ENCODE measurements at places on chromosomes 13 and 19.

DNA sequence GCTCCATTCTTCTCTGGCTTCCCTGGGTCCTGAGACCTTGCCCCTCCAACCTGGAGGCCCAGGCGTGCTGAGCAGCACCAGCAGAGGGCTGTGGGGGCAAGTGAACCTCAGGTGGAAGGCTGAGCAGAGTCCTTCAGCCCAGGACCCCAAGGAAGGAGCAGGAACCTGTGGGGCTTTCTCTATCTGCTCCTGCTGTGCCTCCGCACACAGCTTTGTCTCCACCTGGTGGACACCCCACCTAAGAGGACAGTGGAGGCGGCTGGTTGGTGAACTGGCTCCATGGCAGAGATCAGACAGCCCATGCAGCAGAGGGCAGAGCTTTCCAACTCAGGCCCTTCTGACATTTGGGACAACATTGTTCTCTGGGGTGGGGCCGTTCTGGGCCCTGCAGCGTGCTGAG is 19.7 kb downstream of the ZFR2 start:
- DNase-seq, result no peak

DNA sequence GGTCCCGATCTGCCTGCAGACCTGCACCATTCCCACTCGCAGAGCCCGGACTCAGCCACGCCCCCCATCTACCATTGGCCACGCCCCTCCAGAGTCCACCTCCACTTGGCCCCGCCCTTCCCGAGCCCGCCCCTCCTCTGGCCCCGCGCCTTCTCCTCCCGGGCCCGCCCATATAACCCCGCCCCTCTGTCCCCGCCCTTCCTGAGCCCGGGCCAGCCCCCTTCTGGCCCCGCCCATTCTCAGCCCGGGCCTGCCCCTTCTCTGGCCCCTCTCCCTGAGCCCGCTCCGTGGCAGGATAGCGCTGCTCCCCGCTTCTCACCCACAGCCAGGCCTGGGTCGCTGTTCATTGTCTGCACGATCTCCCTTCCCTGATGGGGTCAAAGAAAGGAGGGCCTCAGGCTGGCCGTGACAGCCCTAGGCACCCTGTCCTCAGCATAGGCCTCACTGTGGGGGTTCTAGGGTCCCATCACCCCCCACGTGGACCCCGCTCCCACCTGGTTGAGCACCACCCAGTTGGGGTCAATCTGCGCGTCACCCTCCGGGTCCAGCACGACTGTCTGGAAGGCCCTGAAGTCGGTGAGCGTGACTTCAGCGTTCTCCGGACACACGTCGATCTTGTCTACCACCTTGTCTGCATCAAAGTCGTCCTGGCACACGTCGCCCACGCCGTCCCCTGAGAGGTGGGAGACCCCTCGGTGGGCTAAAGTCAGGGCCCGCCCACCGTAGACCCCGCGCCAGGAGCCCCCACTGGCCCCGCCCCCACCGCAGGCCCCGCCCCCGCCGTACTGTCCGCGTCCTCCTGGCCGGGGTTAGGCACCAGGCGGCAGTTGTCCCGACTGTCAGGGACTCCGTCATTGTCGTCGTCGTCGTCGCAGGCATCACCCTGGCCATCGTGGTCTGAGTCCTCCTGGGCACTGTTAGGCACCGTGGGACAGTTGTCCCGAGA is 5.7 kb downstream of the COMP start:
- no peak for DNase-seq

DNA sequence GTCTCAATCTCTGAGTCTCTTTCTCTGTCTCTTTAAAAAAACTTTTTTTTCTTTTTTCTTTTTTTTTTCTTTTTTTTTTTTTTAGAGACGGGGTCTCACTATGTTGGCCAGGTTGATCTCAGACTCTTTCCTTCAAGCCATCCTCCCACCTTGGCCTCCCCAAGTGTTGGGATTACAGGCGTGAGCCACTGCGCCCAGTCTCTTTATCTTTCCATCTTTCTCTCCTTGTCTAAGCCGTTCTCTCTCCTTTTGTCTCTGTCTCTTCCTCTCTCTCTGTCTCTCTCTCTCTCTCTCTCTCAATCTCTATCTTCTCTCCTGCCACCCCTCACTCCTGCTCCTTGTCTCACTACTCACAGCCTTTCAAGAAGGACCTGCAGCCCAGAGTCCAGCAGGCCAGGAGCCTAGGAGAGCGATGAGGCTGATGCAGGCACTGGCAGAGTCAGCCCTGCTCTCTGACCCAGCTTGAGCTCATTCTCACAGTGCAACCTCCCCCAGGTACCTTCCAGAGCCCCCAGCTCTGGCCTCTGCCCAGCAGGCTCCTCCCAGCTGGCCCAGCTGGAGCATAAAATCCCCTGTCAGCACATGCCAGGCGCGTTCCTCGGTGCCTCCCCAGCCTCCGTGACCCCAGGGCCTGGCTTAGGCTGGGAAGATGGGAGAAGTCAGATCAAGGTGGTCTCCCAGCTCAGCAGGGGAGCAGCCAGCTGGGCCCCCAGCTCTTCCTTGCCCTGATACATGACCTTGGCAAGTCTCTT is at the start of gene NPHS1:
NPHS1 (minus strand) TSS at position 476 of the 752 bp plus-strand sequence. CDS start 667 bp downstream, outside the sequence.
- no peak for DNase-seq

- no peak for DNase-seq
These were observed 361.4 kb downstream of the EFNB2 start for GRCh38 chr13:106173891-106174610.

DNA sequence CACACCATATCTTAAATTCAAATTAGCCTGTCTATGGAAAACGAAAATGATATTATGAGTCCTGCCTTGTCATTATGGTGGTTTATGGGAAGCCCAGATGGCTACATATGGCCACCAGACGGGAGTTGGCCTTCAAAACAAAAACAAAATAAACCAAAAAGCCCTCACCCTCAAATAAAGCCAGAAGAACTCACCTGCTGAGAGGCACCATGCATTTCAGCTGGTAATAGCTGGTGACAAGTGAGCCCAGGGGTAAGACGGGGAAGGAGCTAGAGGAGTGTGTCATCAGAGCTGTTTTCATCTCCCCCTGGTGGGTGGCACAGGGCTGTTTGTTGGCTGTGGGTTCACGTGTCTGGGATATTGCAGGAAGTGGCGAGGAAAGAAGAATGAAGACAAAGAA is 152.9 kb downstream of the EFNB2 start:
- DNase-seq, result no peak

- DNase-seq, result no peak
These were observed 9.5 kb downstream of the IL17D start for GRCh38 chr13:20713014-20713376.

DNA sequence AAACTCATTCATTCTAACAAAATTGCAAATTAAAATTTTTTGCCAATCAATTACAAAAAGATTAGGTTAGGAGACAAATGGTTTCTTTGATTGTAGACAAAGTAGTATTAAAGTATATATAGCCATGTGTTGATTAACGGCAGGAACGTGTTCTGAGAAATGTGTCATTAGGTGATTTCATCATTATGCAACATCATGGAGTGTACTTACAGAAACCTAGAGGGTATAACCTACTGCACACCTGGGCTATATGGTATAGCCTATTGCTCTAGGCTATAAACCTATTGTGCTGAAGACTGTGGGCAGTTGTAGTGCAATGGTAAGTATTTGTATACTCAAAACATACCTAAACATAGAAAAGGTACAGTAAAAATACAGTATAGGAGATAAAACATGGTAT is 906.8 kb upstream of the SPRY2 start:
- no peak for DNase-seq

DNA sequence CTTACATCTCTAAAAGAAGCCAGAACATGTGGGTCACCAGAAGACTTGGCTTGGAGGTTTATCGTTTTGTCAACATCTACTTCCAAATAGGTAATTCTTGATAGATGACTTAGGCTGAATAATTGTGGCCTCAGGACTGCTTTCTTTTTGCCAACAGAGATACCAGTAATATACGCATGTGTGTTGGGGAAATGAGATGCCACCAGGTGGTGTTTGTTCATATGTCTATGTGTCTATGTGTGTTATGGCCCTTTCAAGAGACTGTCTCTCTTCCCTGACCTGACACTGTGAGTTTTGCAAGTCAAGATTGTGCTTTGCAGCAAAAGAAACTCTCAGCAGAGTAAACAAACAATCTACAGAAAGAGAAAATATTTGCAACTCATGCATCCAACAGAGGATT is 31.6 kb upstream of the METTL21C start:
- DNase-seq, result no peak

GRCh38 chr19:29045679-29046254 is 167.2 kb downstream of the UQCRFS1 start:
- no peak for DNase-seq

DNA sequence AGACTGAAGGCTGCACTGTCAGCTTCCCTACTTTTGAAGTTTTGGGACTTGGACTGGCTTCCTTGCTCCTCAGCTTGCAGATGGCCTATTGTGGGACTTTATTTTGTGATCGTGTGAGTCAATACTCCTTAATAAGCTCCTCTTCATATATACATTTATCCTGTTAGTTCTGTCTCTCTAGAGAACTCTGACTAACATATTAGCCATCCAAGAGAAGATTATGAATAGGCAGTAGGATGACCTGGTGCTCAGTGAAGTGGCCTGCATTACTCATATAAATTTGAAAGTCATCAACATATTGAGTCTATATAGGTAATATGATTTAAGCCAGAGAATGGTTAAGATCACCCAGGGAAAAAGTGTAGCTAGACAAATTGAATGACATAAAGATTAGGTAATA is 136.3 kb upstream of the UFM1 start:
- no peak for DNase-seq

DNA sequence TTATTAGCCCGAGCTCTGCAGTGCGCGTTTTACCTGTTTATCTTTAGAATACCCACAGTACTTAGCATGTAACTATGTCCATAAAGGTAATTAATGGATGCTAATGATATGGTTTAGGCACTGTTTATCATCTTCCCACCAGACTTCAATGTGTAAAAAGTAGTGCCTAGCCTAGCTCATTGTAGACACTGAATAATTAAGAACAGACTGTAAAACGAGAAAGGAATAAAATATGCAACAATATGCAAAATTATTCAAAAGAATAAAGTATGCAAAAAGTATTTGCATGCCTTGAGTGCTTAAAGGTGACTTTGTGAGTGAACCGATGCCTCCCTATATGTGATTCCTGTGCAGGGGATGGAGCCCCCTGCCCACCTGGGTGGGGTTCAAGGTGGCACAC is 35.7 kb upstream of the RNF113B start:
- no peak for DNase-seq
